Mammary microvascular endothelial cell (primary cell): ENCODE measurements at places on chromosomes 1 and 21. TPM values are rescaled to one million over a fixed set of nuclear protein-coding genes. Genes with fewer than 3 reads are reported as not detected.

CLCA4 gene
- total RNA-seq: not detected in 2 replicates

PPP1R8 gene
- total RNA-seq: 40.2 and 48.5 TPM in 2 replicates

CHAF1B gene
- total RNA-seq: 8.5 and 9.0 TPM in 2 replicates

ETV3L gene
- total RNA-seq: not detected in 2 replicates

DNASE2B gene
- not detected in 2 replicates for total RNA-seq

TEKT2 gene
- 0.07 and 0.30 TPM in 2 replicates for total RNA-seq

NPR1 gene
- 14.5 and 15.3 TPM in 2 replicates for total RNA-seq

MAP1LC3C gene
- total RNA-seq: not detected in 2 replicates

HES2 gene
- total RNA-seq: 31.5 and 32.2 TPM in 2 replicates

LPAR3 gene
- total RNA-seq: not detected in 2 replicates

GUCA2B gene
- total RNA-seq: not detected in 2 replicates

DIRAS3 gene
- total RNA-seq: 0.49 and 0.73 TPM in 2 replicates

OR6F1 gene
- total RNA-seq: not detected in 2 replicates

CFHR2 gene
- not detected in 2 replicates for total RNA-seq

CITED4 gene
- 6.1 and 11.2 TPM in 2 replicates for total RNA-seq

LCE3E gene
- not detected in 2 replicates for total RNA-seq

SLC35D1 gene
- 3.3 and 4.3 TPM in 2 replicates for total RNA-seq

CCDC185 gene
- not detected in 2 replicates for total RNA-seq

TRABD2B gene
- not detected in 2 replicates for total RNA-seq

NTMT2 gene
- not detected in 2 replicates for total RNA-seq

ACOT11 gene
- 3.3 and 5.1 TPM in 2 replicates for total RNA-seq

FMO5 gene
- 0.30 and 1.3 TPM in 2 replicates for total RNA-seq

CFHR4 gene
- not detected in 2 replicates for total RNA-seq

CD1C gene
- not detected in 2 replicates for total RNA-seq

GSTM4 gene
- 1.7 and 6.2 TPM in 2 replicates for total RNA-seq

CCDC17 gene
- 0.07 and 0.10 TPM in 2 replicates for total RNA-seq

S100A7 gene
- not detected in 2 replicates for total RNA-seq

SLAMF7 gene
- total RNA-seq: not detected in 2 replicates

RHOC gene
- 958 and 1,021 TPM in 2 replicates for total RNA-seq

ETNK2 gene
- total RNA-seq: 12.9 and 13.1 TPM in 2 replicates

CCDC30 gene
- 0.20 TPM in 2 replicates for total RNA-seq

TSPEAR gene
- total RNA-seq: 0.10 TPM in 1 of 2 replicates, not detected in the other

SPRR2D gene
- total RNA-seq: not detected in 2 replicates

CSF1 gene
- total RNA-seq: 24.6 and 31.0 TPM in 2 replicates

ANP32E gene
- total RNA-seq: 23.8 and 25.1 TPM in 2 replicates

TDRD5 gene
- under 0.01 and 0.05 TPM in 2 replicates for total RNA-seq

TTC39A gene
- total RNA-seq: 1.1 and 5.3 TPM in 2 replicates

PLXNA2 gene
- total RNA-seq: 112 and 123 TPM in 2 replicates

OLIG2 gene
- total RNA-seq: not detected in 2 replicates

AMIGO1 gene
- total RNA-seq: 0.44 and 1.3 TPM in 2 replicates

DCDC2B gene
- not detected in 2 replicates for total RNA-seq
